Caco-2 (cell line): ENCODE measurements at places on chromosomes 1 and 21. TPM values are rescaled to one million over a fixed set of nuclear protein-coding genes. Genes with fewer than 3 reads are reported as not detected.

The S100A7A gene
- not detected in 2 replicates for total RNA-seq

The AGTRAP gene
- 44.2 and 44.4 TPM in 2 replicates for total RNA-seq

The SLAMF7 gene
- total RNA-seq: not detected in 2 replicates

The CADM3 gene
- total RNA-seq: not detected in 2 replicates

The PEX10 gene
- total RNA-seq: 19.7 and 21.9 TPM in 2 replicates

The SH3BGR gene
- 0.72 and 0.82 TPM in 2 replicates for total RNA-seq

The WDR64 gene
- not detected in 2 replicates for total RNA-seq

The FAM3B gene
- 59.5 and 59.7 TPM in 2 replicates for total RNA-seq

The GSTM3 gene
- 8.9 and 10.6 TPM in 2 replicates for total RNA-seq

The MARK1 gene
- 0.05 and 0.14 TPM in 2 replicates for total RNA-seq

The ABCD3 gene
- total RNA-seq: 93.4 and 94.4 TPM in 2 replicates

The SLAMF6 gene
- not detected in 2 replicates for total RNA-seq

The NMNAT2 gene
- total RNA-seq: 16.4 and 20.1 TPM in 2 replicates

The KLF17 gene
- not detected in 2 replicates for total RNA-seq

The SPRR1A gene
- total RNA-seq: not detected in 2 replicates

The OR14A2 gene
- total RNA-seq: not detected in 2 replicates

The SLC45A3 gene
- 5.5 TPM in 2 replicates for total RNA-seq

The EPHB2 gene
- 30.1 and 31.5 TPM in 2 replicates for total RNA-seq

The VHLL gene
- not detected in 2 replicates for total RNA-seq

The LRRC71 gene
- total RNA-seq: not detected in 2 replicates

The OVAAL gene
- total RNA-seq: not detected in 2 replicates

The SAMSN1 gene
- total RNA-seq: not detected in 2 replicates

The F3 gene
- total RNA-seq: 21.7 and 28.5 TPM in 2 replicates
